ENCODE measurements at places on chromosomes 13 and 19.

DNA sequence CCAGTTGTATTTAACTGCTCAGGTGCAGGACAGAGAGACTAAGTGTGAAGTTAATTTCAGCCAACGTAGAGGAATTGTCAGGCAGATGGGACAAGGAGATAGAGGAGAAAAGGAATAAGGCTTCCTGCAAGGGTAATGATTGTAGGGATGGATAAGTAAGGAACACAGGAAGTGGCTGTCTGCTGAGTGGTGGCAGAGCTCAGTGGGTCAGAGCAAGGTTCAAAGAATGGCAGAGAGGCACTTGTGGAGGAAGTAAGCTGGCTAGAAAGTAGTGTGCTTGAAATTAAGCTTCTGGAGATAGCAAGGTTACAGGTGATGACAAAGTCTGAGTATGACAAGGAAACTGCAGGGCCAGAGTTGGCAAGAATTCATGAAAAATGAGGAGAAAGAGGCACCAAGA, 47.9 kb downstream of the USPL1 start:
- DNase-seq = no peak

DNA sequence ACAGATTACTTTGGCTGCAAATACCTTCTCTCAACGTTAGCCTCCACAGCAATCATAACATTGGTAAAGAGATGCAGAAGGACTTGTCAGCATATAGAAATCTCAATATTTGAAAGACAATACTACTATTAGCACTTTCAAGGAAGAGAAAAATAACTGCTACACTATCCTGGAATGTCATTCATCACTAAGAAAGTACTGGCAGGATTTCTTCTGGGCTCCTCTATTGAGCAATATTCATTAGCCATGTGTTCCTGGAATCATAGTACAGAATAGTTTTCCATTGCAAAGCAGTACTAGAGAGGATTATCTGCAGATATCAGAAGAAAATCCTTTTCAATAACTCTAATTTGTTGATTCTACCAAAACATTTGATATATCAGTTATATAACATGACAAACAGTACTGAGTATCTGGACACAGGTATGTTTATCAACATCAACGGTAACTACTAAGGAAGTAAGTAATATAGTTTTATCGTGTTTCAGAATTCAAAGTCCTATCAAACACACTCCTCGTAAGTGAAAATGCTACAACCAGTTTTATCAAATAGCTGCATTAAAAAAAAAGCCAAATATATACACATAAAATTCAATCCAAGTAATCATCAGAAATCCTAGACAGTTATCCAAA, 27.3 kb downstream of the INTS6 start:
- DNase-seq = no peak

GRCh38 chr13:79457390-79457789, 23.6 kb upstream of the NDFIP2 start:
- DNase-seq = no peak

GRCh38 chr13:110912651-110913051, 2.2 kb downstream of the ANKRD10 start:
- no peak for DNase-seq

GRCh38 chr13:41487222-41487621, 29.9 kb downstream of the RGCC start:
- DNase-seq = no peak

DNA sequence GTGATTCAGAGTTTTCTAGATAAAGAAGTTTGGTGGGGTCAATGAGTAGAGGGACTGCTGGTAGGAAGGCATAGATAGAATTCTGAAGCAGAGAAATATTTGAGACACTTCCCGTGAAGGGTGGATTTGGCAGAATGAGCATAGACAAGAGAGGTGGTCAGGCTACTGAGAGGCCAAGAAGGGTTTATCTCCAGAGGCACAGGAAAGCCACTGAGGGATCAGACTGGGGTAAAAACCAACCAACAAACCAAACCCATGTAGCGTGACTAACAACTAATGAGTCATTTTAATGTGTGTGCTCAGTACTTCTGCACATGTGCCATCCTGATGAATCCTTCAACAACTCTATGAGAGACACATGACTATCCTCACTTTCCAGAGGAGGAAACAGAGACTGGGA, 60.0 kb upstream of the SERP2 start:
- no peak for DNase-seq

GRCh38 chr13:90443268-90443667, 904.2 kb upstream of the MIR17HG start:
- no peak for DNase-seq

DNA sequence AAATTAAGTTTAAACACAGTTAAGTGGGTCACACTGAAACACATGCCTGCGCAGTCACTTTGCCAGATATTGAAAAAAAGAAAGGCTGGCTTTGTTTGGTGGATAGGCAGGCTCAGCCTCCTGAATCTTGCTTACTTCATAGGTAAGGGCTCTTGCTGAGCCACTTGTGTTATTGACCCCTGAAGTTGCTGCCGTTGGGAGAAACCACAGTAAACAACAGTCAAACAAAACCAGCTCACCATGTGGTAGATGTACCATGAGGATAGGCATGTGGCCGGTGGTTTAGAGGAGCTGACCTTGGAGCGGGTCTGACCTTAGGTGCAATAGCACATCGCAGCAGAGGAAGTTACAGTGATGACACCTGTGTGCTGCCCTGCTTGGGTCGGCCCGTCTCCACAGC, 52.2 kb downstream of the SPATA13 start:
- DNase-seq = no peak

GRCh38 chr13:34620074-34620850, 321.8 kb upstream of the NBEA start:
- peak; percentile 15 for DNase-seq

- no peak for DNase-seq
Measured at GRCh38 chr19:46745521-46746280, at the start of gene FKRP. Gene FKRP, plus strand, starts transcription at chr19:46746057. Its CDS starts 9,394 bp downstream, at chr19:46755451.

DNA sequence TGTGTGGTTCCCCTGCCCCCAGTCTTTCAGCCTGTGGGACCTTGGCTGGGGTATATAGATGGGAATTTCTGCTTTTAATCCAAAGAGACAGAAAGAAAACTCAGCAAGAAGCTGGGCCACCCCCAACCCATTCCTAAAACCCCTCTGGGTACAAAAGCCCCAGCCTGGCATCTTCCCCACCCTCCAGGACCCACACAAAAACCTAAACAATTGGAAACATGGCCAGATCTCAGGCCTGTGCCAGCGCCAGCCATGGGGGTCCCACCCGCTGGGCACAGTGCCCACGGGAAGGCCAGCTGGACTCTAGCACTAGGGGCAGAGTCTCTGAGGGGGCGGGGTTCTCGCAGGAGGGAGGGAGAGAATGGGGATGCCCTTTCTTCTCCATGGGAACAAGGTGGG, 8.6 kb downstream of the LYL1 start:
- no peak for DNase-seq

DNA sequence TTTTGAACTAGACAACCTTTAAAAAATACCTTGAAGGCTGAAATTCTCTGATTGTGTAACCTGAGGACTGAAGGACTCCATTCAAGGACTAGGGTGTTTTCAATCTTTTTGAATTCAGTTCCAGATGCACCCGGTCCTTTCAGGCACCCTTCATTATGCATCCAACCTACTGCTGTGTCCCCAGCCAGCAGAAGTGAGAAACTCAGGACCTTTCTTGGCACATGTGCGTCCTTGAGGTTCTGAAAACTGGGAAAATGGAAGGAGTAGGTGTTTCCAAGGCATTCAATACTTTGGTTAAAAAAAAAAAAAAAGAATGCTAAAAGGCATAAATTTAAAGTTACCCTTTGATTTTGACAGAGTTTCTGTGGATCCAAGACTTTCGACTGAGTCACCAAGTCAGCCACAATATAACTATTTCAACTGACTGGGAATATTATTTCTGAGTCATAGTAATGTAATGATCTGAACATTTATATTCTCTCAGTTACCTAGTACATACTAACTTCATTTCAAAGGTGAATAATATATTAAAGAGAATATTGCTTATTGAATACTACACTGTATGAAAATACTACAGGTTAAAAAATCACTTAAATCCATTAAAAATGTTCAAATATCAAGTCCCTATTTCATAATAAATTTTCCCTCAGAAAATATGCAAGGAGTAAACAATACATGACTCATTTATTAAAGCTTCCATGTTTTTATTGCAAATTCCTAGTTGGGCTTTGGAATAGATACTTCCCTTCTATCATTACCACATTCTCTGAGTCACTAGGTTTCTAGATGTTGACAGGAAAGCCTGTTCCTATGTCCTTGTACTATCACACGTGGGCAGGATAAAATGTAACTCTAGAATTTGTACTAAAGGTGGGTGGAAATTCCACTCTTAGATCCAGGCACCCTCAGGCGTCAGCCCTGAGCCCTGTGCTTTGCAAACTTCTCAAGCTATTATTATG, 2.4 kb upstream of the ITGBL1 start:
- no peak for DNase-seq

GRCh38 chr13:40564342-40565001, 102.0 kb downstream of the FOXO1 start:
- no peak for DNase-seq

DNA sequence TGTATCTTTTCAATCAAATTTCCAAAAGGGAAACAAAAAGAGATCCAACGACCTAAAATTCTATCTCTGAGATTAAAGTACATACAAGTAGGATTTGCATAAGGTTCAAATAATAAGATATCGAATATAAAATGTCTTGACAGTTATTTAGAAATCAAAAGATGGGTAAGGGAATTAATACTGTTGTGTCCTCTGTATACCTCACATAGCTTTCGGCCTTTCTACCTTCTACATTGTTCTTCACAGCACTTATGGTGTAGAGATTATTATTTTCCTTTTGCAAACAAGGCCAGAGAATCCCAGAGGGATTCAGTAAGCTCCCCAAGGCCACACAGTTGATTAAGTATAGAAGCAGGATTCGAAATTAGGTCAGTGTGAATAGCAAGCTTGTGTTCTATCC, 403.6 kb downstream of the SPRY2 start:
- no peak for DNase-seq

DNA sequence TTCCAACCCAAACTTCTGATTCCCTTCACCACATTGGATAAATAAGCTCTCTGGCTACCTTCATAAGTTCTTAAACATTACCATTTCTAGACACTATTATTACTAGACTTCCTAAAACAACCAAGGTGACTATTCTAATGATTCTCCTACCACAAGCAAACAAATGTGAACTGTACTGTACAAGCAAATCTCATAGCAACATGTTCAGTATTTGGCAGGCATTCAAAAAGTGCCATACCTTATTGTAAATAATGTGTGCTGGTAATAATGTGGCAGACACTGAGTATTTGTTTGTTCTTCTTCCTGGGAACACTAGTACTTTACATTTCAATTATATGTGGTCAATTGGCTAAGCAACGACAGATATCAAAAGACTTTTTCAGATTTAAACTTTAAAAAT, 986.0 kb upstream of the SPRY2 start:
- DNase-seq = no peak

DNA sequence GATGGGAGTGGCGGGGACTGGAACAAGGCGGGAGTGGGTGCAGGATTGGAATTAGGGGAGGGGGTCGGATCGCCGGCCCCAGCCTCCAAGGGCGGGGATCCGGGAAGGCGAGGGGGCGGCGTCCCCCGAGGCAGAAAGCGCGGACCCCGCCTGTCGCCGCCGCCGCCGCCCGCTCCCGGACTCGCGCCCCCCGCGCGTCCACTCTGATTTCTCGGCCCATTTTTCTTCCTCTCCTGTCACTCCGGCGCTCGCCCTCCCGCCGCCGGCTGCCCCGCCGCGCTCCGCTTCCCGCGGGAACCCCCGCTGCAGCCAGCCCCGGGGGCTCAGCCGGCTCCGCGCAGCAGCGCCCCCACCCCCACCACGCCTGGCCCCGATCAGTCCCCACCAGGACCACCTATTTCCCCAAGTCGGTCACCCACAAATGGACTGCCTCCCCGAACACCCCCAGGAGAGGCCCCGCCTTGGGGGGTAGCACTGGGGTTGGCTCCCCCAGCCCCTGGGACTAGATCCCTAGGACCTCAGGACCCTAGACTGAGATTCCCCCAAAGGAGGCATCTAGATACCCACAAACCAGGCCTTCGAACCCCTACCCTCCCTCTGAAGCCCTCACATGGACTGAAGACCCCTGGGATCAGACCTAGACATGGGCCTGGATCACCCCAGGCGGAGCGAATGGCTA, 12.6 kb upstream of the ERFL start:
- no peak for DNase-seq

DNA sequence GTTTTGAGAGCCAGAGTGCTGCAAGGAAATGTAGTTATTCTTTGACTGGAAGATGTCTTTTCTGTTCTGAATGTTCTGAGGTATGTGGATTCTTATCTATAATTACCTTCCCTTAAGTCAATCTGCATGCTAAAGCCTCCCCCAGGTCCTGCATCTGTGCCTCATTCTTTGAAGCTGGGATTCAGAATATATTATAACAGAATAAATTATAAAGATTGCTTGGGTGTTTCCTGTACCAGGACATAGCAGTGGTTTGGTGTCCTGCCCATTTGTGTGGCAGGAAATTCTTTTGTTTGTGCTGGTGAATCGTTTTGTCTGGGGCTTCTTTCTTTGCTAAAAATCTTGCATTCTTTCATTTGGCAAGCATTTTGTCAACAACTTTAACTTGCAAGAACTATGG, 60.2 kb downstream of the ITGBL1 start:
- no peak for DNase-seq

DNA sequence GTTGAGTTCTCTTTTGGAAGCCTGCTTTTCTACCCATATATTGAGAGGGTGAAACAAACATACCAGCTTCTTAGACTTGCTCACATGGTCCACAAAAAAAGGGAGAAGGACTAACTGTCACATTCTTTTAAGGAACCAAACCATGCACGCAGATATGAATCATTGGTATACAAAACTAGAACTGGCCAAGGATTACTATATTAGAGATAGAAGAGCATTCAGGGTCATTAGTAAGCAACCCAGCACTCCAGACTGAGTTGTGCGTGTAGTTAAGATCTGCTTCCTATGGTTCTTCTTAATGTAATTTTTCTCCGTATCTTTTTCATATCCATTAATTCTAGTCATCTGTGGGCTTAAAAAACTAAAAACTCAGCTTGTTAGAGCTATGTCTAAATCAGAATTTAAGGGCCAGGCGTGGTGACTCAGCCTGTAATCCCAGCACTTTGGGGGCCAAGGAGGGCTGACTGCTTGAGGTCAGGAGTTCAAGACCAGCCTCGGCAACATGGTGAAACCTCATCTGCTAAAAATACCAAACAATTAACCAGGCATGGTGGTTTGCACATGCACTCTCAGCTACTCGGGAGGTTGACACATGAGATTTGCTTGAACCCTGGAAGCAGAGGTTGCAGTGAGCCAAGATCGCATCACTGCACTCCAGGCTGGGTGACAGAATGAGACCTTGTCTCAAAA, 19.6 kb downstream of the ALG5 start:
- DNase-seq = no peak

DNA sequence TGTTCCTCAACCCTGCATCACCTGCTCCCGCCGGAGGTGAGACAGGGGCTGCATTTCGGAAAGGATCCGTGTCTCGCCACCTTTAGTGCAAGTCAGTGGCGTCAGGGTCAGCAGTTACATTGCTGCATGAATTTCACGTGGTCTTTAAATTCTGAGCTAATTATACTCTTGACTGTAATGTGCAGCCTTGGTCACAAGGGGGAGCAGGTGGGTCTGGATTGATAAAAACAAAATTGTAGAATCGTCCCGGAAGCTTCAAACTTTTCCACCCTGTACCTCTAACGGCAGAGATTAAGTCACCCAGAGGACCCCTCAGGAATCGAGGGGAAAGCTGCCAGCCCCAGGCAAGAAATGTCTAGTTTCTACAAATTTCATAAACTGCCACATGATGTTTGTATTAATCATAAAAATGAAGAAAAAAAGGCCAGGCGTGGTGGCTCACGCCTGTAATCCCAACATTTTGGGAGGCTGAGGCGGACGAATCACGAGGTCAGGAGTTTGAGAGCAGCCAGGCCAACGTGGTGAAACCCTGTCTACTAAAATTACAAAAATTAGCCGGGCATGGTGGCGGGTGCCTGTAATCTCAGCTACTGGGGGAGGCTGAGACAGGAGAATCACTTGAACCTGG, 20.2 kb downstream of the BBC3 start:
- peak; percentile 89 for DNase-seq

GRCh38 chr19:34018546-34018945, 153.8 kb upstream of the LSM14A start:
- no peak for DNase-seq

Data from HAP-1 (cell line).